GDM1 (cell line): ENCODE measurements at places on chromosomes 6 and 20.

GRCh38 chr6:36118550-36119107 is 11.7 kb upstream of the MAPK13 start:
- no peak for DNase-seq

- no peak for DNase-seq
Observed at GRCh38 chr6:101386982-101387381, 6.5 kb upstream of the GRIK2 start.

DNA sequence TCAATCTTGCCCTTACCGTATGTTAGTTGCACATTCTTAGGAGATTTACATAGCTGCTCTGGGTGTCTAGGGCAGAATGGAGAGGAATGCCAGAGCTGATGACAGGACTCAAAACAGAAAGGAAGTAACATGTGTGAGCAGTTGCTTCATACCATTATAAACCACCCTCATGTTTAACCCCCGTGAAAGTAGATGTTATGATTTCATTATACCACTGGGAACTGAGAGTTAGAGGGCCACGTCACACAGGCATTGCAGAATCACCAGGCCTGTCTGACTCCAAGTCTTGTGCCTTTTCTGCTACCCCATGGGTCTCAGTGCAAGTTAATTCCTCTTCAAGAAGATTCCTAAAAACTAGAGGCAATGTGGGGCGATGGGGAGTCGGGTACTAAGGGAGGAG is 23.5 kb upstream of the SIM1 start:
- DNase-seq = no peak

DNA sequence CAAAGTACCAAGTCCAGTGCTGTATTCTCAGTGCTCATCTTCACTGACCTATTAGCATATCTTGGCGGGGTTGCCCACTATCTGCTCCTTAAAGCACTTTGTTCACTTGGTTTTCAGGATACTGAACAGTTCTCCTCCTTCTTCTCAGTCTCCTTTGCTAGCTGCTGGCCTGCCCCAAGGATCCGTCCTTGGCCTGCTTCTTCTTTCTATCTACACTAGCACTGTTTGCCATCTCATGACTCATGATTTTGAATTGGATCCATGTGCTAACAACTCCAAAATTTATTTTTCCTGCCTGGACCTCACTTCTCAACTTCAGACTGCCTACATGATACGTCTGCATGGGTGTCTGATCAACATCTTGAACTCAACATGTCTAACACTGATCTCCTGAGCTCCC is 15.5 kb downstream of the TPD52L1 start:
- DNase-seq = no peak

DNA sequence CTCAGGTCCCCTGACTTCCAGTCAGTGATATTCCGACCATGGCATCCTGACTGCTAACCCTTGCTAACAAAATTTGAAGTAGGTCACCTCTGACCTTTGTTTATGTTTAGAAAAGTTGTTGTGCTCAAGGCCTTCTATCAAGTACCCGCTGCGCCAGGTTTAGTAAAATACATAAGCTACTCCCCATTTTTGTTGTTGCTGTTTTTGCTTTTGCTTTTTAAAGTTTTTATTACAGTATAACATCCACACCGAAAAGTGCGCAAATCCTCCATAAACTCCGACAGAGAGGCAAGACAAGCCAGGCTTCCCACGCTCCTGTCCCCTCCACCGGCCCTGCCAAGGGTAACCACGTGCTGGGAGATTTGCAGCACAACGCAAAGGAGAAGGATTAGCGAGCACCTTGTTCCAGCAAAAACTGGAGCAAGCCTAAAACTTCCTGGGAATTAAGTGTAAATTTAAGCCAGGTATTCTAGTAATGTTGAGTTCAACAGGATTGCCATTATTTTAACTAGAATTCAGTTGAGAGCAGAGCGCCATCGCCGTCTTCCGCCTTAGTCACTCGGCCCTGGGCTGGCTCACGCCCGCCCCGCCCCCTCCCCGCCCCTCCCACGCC is 17.8 kb upstream of the HMGN4 start:
- DNase-seq = no peak

DNA sequence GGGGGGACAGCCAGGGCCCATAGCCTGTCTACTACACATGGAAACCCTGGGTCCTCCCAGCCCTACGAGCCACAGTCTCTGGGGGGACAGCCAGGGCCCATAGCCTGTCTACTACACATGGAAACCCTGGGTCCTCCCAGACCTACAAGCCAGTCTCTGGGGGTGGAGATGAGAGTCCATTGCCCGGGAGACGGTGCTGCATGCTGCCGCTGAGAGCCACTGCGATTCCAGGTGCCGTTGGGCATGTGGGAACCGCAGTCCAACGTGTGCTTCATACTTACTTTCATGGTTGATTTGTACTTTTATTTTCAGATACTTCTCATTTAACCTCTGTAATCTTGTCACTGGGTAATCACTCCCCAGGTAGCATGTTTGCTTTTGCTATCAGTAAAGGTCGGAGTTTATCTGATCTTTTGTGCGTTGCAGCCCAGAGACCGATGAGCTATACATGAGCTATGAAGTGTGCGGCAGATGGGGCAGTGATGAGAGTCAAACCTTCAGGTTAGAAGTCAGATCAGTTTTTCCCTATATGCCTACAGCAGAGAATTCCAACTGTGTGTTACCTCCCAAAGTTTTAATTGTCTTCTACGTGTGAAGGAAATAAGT is 58.2 kb downstream of the SMOC2 start:
- no peak for DNase-seq

DNA sequence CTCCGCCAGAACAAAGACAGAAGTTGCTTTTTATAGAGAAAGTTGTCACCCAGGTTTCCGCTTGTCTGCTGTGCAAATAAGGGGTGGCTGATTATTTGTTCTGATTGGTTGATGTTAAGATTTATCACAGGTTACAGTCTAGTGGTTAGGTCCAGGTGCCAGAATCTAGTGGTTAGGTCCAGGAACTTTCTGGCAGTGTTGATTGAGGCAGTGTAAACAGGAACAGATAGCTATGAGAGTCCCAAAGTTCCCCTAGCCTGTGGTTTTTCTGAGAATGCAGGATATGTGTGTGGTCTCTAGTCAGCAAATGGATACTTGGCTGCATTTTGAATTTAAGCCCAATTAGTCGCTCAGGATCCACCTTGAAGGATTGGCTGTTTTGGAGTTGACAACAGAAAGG is 148.0 kb downstream of the TMEM200A start:
- peak; percentile 81 for DNase-seq

DNA sequence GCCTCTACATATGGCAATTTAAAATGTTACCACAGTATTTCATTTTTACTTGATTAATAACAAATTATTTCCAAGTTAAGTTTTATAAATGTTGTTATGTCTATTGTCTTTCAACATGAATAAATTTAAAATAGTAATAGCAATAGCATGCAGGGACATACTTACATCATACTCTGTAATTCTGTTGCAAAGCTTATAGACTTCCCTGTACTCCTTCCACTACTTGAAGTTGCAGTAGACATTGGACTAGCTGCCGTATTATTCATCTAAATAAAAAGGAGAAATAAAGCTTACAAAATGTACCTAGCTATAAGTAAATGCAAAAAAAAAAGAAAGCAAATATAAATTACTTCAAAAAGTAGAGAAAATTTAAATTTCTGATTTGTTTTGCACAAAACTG is 12.7 kb downstream of the SUPT3H start:
- no peak for DNase-seq

DNA sequence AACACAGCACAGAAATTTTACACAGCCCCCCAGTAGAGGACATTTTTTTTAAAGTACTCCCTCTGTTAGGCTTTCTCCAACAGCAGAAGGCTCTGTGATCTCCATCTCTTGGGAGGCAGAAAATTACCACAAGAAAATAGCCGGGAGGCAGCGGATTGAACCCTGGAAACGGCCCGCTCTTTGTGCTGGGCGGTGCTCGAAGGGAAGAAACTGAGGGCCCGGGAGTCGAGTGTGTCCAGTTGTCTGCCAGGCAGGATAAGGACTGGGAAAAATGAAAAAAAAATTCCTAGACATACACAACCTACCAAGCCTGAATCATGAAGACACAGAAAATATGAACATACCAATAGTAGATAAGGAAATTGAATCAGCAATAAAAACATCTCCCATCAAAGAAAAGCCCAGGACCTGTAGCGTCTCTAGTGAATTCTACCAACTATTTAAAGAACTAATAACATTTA is 31.5 kb downstream of the POM121L2 start:
- DNase-seq = no peak

DNA sequence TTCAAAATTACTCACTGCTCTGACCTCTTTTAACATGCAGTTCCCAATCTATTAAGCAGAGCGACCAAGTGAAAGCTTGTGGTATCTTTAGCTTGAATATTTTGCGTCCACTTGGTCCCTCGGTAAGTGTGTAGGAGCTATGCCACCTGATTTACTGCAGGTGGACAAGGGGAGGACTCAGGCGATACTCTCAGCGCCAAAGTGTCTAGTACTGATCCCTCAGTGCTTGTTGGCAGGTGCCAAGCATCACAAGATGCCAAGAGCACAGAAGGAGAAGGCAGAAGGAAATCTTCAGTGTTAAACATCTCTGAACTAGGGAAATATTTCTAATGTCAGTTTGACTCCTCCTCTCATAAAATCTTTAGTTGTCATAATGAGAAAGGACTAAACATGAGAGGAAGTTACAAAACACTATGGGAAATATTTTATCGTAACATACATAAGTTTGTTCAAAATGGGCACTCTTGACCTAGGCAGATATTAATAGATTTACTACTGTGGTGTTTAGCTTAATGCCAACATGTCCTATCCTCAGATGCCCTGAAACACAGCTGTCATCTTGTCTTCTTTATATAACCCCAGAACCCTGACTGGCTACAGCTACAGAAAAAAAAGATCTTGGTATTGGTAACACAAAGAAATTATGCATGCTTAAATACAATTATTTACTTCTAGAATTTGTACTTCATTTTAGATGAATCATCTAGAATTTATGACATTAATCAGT is 19.5 kb downstream of the NHLRC1 start:
- DNase-seq = no peak

DNA sequence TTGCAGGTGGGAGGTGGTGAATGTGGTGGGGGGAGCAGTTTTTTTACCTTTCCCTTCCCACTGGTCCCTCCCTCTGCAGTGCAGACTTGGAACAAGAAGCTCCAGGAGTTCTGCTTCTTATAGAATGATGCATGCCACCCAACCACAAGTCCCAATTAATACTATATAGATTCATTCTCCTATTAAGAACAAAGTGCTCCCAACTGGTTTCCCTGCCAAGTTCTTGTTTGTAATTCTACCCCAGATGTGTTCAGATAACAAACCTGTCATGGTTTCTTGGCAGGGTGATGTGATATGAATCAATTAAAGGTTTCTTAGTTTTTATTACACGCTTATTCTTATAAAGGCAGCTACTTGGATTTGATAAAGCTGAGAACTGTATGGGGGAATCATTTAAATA is 23.9 kb downstream of the HDDC2 start:
- DNase-seq = no peak

DNA sequence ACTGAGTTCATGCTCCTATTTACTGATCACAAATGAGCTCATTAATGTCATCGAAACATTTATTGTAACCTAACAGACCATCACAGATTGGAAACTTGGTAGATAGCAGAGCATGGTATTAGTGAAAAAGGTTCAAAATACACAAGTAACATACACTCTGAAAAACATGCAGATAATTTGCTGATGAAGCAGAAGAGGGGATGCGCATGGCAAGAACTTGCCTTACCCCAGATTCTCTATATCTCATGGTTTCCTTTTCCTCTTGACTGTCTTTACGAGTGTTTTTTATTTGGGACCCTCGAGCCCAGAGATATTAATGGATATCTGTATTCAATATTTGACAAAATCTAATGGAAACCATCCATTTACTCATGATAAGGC is 37.6 kb downstream of the QRSL1 start:
- DNase-seq = no peak

DNA sequence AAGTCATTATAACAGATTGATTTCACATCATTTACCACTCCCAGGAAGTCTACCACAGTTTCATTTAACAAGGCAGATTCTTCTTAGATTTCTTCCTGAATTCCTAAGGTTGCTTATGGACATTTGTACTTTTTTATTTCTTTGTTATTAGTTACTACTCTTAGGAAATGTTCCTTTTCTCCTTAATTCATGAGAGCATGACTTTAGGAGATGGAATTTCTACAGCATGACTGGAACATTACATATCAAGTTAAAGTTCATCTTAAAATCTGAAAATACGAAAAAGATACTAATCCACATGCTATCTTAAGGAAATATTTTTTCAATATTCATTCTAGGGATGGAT is 22.3 kb downstream of the CNKSR3 start:
- DNase-seq = no peak

- DNase-seq = no peak
Observed at GRCh38 chr6:152969688-152970418, 13.0 kb downstream of the FBXO5 start.
